ENCODE measurements at places on chromosomes 3 and 15. TPM values are rescaled to one million over a fixed set of nuclear protein-coding genes. Genes with fewer than 3 reads are reported as not detected.

DNA sequence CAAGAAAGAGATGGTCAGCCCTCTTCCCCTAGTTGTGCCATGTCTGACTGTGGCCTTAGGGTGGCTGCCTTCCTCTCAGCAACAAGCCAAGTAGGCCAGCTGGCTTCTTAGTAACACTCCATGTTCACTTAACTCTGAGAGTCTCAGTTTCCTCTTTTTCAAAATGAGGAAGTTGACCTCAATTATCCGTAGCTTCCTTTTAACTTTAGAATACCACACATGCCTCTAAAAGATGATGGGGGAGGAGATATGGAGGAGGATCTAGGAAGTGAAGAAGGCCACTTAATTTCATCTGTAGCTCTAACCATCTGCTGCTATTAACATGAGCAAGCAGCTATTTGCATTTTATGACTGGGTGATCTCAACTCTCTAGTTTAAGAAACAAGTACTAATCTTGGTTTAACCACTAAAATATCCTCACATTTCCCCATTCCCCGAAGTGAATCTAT is 32.9 kb downstream of the CD200R1L start:
- DNase-seq: no peak

GRCh38 chr3:23221136-23221535 is 18.0 kb downstream of the UBE2E2 start:
- no peak for DNase-seq

- DNase-seq: peak; percentile 80
Measured at GRCh38 chr3:16841904-16842271, 42.9 kb upstream of the PLCL2 start.

- no peak for DNase-seq
Measured at GRCh38 chr15:74400313-74400860, 32.9 kb upstream of the CYP11A1 start.

DNA sequence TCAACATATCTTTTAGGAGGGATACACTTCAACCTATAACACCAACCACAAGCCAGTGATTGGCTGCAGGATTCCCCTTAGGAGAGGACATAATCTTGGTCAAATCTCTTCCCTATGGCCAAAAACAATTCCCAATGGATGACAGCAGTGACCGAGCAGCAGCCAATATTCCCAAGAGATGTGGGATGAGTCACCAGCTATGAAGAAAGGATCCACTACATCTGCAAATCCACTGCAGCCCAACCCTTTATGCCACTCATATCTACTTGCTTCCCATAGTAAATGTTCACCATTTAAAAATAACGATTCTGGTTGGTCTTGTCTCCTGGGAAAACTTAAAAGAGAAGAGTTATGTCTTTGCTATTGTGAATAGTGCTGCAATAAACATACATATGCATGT is 4.5 kb upstream of the IQCF5 start:
- no peak for DNase-seq

GRCh38 chr3:31502803-31503221 is 29.9 kb upstream of the STT3B start:
- no peak for DNase-seq

DNA sequence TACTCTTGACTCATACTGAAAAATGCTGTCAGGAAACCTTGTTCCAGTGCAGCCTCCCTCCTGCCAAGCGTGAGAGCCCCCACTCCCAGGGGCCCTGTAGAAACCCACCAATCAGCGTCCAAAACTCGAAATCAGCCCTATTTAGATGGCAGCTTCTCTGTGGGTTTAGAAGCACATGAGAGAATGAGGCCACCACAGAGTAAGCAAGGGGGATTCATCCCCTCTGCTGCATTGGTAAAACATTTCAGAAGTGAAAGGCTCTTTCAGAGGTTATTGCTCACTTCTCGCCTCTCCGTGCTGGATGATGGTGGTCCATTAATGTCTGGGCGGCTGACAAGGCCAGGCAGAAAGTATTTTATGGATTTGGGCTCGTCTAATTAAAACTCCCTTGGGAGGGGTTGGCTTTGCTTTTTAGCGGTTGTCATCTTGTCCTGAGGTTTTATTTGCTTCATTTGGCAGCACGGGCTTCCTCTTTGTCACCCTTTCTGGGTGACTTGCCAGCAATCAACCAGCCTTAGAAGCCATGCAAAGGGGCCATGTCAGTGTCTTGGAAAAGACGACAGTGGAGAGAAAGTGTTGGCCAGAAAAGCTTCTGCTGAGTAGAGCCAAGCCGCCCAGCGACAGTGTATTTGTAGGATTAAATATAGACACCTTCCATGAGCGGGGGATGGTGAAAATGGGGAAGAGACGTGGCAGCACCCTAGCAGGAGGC is 145.5 kb downstream of the ATP10A start:
- DNase-seq: no peak

GRCh38 chr3:62562017-62562416 is 188.7 kb upstream of the FEZF2 start:
- DNase-seq: no peak

DNA sequence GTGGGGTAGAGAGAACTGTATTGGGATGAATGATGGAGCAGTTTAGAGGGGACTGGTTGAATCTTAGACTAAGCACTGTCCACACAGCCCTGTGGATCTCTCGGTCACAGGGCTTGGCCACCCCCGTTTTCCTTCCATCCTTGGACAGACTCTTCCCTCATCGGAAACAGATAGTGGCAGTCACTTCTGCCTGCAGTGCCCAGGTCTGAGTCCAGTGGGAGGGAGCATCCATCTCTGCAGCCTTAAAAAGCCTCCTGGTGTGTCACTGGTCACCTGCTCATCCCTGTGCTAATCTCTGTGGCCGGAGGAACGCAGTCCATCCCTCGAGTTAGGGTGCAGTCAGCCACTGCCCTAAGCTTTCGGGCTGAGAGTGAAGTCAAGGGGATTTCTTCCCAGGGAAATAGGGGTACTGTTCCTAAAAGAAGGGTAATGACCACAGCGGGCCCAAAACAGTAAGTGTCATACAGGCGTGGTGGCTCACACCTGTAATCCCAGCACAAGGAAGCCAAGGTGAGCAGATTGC is 32.0 kb downstream of the PLA2G4D start:
- DNase-seq: no peak

DNA sequence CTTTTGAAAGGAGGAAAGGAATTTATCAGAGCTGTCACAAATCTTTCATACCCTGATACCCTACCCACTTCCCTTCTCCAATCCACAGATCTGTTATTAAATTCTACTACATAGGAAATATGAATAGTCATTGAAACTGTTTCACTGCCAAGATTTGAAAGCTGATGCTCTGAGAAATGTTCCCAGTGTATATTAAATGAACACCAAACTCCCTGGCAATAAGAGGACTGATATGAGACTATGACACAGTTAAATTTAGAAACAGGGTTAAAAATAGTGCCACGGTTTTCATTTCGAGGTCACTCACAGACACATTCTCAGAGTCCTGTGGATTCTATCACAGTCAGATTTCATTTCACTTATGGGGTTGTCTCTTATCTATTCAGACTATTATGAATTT is 27.2 kb upstream of the GBE1 start:
- DNase-seq: no peak

GRCh38 chr3:31743331-31744089 is 210.8 kb downstream of the STT3B start:
- no peak for DNase-seq

DNA sequence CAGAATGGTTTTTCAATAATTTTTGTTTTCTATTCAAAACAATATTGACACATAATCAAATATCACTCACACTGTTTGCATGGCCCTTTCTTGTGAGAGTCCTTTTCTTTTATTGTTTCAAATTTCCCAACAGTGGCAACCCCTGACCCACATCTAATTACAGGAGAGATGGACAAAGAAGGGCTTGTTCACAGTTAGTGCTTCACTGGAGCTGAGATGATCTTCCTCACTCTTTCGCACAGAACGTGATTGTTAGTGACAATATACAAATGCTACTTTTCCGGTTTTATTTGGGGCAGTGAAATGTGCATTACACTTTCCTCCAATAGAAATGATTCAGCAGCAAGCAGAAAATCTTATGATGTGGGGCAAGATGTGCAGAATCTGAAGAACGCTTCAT is 38.6 kb upstream of the TTC14 start:
- DNase-seq: no peak

GRCh38 chr15:68419301-68420175 is 12.4 kb downstream of the ITGA11 start:
- DNase-seq: no peak

- DNase-seq: no peak
Measured at GRCh38 chr3:5607581-5607980, 420.1 kb downstream of the EDEM1 start.

DNA sequence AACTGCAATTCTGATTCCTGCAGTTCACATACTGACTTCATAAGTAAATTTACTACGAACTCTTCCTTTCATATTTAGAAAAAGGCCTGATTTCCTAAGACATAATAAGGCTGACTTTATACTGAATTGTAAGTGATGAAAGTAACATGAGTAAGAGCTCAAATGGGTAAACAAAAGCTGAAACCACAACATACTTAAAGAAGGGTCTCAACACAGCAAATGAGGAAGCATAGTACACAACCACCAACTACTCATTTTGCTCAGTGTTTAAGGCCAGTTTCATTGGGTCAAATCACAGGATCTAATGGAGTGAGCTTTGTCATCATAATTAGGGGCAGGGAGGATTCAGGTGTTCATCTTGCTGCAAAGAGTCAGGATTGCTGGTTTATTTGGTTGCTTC is 81.4 kb downstream of the SETD2 start:
- no peak for DNase-seq

DNA sequence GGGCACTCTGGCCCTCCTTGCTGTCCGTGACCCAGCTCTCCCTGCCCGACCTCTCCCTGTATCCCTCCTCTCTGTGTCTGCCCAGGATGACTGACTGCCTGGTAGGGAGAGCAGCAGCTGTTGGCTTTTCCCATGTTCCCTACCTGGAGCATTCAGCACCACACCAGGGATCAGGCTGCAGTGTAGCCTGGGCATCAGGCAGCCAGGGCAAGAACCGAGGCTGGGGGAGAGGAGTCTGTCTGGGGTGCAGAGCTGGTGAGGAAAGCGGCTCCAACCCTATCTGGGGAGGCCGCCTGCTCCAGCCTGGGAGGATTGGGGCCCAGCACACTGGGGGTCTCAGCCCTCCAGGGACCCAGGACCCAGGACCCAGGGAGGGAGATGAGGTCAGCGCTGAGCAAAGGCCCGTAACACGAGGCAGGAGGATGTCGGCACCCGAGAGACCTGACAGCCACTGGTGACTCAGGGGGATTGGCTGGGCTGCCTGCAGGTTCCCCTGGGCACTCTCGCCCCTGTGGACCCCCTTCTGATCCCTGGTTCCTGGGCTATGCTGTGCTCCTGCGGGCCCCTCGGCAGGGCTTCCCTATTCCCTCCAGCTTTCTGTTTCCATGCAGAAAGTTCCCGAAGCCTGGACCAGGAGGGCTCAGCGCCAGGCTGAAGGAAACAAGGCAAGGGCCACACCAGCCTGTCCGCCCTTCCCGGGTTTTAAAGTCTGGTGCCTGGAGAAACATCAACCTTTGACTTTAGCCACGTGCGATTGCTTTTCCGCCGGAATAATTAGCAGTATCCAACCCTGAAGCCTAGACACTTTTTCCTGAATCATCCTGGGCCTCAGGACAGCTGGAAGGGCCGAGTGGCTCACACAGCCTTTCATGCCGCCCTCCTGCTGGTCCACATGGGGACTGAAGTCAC is 128.2 kb upstream of the MEF2A start:
- DNase-seq: peak; percentile 10

DNA sequence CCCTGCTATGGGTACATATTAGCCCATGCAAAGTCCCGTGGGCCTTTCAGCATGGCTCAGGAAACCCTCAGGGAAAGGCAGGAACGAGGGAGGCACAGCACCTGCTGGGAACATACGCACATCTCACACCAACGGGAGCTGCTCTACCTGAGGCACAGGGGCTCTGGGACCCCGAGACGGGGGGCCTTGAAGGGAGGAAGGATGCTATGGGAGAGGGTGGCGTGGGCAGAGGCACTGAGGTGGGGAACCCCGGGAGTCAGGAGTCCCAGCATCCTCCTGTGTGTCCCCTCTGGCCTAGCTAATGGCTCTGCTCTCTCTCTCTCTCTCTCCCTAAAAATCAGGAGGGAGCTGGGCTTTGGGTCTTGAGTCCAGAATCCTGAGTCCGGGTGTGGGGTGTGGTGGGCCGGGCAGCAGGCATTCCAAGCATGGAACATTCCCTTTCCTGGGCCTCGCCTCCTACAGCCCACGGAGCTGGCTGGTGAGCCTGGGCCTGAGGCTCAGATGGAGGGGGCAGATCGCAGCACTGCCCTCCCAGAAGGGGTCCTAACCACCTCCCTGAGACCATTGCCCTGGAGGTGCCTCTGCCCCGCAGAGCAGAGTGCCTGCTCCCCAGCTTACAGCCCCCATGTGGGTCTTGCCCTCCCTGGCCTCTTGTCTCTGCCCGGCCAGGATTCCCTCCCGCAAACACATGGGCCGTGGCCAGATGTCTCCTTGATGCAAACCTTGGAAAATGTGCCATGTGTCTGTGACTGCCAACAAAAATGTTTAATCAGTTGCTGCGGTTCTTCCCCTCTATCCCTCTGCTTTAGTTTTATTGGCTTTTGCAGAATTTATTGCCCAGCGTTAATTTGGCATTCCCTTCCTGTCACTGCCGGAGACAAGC is 101.6 kb downstream of the TMEM266 start:
- DNase-seq: no peak

DNA sequence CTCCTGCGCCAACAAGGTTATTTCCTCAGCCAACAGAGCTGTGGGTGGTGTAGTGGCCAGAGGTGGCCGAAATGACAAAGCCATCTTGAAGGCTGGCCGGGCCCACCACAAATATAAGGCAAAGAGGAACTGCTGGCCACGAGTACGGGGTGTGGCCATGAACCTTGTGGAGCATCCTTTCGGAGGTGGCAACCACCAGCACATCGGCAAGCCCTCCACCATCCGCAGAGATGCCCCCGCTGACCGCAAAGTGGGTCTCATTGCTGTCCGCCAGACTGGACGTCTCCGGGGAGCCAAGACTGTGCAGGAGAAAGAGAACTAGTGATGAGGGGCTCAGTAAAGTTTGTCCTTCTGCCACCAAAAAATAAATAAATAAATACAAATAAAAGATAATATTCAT is 481.4 kb upstream of the NAALADL2 start:
- DNase-seq: no peak

- DNase-seq: no peak
Measured at GRCh38 chr15:101444015-101444414, 45.5 kb downstream of the PCSK6 start.

GRCh38 chr3:67518236-67518635 is 136.2 kb downstream of the SUCLG2 start:
- DNase-seq: no peak

CPNE9 gene
- 0.43 TPM for total RNA-seq

EAF1 gene
- 39.7 TPM for total RNA-seq

OR5K1 gene
- not detected for total RNA-seq

FGF12 gene
- total RNA-seq: not detected

CYP8B1 gene
- total RNA-seq: not detected

DNAJA4 gene
- total RNA-seq: 26.3 TPM

RGMA gene
- not detected for total RNA-seq

MRPL3 gene
- 42.2 TPM for total RNA-seq

CRBN gene
- 166 TPM for total RNA-seq

CCR2 gene
- 1.7 TPM for total RNA-seq

THRB gene
- total RNA-seq: not detected

MTHFS gene
- 10.8 TPM for total RNA-seq

NGLY1 gene
- total RNA-seq: 88.6 TPM

GOLGA6B gene
- total RNA-seq: not detected

CPLX3 gene
- total RNA-seq: not detected

VILL gene
- total RNA-seq: 27.8 TPM

CD86 gene
- total RNA-seq: 4.7 TPM

SERPINI1 gene
- total RNA-seq: 9.3 TPM

WDR72 gene
- 1.6 TPM for total RNA-seq

PLA2G4E gene
- total RNA-seq: not detected

Measured in natural killer cell (primary cell).